ENCODE measurements at places on chromosomes 7 and 10.

GRCh38 chr7:143002106-143002505 is 24.8 kb downstream of the OR9A2 start:
- DNase-seq: no peak

DNA sequence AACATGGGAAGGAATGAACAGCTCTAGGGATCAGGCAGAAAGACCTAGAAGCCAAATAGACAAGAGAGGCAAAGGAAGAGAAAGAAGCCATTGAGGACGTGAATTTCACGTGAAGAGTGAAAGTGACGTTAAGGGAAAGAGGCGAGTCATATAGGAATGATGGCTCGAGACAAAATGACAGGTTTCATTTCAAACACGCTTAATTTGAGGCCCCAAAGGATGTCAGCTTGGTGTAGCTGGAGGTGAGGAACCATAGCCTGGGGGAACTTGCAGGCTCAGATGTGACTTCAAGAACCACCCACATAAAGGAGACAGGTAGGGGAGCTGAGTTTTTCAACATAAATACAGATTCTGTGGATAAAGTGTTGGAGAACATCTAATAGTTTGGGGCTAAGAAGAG is 84.3 kb upstream of the ATP6V0A4 start:
- DNase-seq: no peak

- DNase-seq: no peak
Observed at GRCh38 chr7:66586181-66586580, 42.5 kb upstream of the KCTD7 start.

DNA sequence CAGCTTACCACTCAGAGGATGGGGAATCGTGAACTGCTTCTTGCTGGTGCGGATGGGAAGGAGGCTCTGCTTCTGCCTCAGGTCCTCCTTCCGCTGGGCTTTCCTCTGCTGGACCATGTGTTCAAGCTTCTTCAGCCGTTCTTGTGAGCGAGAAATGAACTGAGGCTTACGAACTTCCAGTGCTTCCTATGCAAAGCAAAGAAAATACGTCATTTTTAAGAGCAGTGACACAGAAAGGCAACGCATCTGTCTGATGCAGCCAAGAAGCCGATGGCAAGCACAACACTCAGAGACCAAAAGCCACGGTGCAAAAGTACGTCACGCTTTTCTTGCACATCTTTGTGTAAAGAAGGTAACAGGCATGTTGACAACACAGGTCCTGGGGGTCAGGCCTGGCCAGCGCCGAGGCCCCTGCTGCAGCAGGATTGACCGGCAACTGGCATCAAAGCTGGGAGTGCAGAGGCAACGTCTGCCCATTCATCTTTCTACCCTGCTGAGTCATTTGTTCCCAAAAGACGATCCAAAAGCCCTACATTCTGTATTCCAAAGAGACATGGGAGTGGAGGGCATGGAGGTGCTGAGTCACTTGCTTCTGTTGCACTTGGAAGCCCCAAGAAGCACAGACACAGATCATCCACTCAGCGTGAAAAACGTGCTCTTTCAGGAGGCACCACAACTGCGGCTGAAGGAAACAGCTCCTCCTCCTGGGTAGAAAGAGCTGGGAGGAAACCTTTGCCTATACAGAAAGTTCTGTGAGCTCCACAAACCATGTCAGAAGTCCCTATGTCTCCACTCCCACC is 71.0 kb upstream of the ADAM12 start:
- DNase-seq: no peak

GRCh38 chr7:157047148-157047547 is 36.7 kb upstream of the MNX1 start:
- no peak for DNase-seq

DNA sequence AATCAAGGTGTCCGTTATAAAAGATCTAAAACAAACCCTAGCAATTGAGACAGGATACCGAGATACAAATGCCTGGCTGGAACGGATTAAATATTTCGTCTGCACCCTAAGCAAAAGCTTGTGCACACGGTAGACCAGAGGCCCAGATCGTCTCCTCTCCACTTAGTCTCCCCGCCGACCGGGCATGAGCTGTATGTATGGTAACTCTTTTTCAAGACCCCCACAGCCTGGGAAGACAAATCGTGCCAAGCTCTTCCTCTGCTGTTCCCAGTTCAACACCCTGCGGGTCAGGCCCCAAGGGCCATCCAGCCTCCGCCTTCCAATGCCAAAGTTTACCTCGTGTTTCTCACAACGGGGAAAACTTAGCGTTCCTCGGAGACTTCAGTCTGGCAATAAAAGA is 285.7 kb upstream of the GALNT17 start:
- no peak for DNase-seq

- DNase-seq: no peak
Observed at GRCh38 chr7:11792166-11792565, 39.8 kb downstream of the THSD7A start.

- DNase-seq: no peak
Observed at GRCh38 chr7:147984265-147984664, 606.3 kb upstream of the C7orf33 start.

DNA sequence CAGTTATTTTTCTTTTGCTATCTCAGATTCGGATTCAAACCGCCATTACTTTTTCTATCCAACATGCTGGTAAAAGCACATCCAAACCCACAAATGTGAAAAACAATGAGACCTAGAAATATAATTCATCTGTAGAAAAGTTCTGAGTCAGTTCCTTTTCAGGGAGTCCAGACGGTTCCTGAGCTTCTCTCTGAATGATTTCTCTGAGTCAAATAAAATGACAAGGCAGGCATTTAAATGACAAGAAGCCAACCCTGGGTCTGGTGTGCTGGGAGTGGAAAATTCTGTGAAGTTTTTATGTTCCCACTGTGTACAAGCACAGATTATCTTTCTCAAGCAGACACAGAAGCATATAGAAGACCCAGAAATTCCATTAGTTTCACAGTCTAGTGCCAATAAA is 96.3 kb upstream of the ANKRD1 start:
- DNase-seq: no peak

DNA sequence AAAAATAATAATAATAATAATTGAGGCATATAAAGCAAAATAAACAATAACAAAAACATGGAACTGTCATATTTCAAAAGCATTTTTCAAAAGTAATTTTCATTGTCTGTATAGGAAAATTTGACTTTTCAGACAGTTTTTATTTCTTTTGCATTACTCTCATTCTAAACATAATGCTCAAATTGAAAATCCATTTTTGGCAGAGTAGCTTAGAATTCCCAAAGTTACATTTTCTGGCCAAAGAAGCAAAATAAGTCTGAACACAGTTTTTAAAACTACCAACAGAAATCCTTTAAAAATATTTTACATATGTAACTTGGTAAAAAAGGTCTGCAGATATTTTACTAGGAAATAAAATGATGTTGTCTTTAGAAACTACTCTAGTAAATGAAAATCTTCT is 535.4 kb downstream of the ANKRD7 start:
- DNase-seq: no peak

- no peak for DNase-seq
Observed at GRCh38 chr7:104267701-104268368, 60.0 kb upstream of the ORC5 start.

- DNase-seq: no peak
Observed at GRCh38 chr10:14429043-14429700, 98.4 kb upstream of the FRMD4A start.

DNA sequence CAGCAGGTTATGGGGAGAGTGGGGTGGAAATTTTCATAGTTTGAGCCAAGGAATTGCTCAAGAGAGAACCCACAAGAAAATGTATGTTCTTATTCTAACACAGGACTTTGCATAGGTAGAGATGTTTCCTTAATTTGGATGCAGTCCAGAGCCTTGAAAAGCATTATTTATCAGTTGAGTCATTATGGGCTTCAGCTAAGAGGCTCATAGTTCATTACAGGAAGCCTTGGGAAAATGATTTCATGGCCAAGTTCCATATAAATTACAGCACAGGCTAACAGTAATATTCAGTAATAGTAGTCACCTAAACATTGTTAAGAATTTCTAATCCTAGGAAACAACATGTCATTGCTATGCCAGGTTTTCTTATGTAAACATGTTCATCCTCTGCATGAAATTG is 131.1 kb upstream of the PTPRZ1 start:
- DNase-seq: no peak

DNA sequence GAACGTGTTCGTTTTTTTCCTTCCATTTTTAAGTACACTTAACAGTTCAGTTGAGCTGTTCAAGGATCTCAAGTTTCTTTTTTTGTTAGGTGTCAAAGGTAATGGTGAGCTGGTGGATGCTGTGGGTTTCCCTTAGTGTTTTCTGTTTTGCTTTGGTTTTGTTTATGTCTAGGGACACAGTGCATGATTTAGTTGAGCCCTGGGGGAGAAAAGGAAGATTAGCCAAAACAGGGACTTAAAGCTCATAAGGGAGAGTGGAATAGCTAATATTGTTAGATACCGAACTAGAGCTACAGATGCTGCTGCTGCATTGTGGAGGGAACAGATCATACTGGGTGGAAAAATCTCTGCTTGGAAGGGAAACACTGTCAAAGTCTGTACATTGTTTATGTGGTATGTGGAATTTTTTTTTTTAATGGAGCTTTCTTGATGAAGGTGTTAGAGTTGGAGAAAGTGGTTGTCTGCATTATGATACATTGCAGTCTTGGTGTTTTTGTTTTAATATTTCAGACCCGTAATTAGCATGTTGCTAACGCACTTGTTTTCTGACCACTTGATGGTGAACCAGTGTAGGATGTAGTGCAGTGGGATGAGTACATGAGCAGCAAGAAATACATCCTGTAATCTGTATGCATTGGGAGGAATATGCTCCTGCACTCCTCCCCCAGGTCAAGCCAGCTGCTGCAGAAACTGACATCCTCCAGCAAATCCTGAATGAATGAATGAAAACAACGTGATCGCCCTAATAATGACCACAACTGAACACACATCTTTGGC is 2.1 kb downstream of the GLCCI1 start:
- DNase-seq: no peak

- DNase-seq: no peak
Observed at GRCh38 chr7:101565601-101566209, 63.4 kb downstream of the MYL10 start.

GRCh38 chr10:34864149-34865067 is 49.3 kb upstream of the PARD3 start:
- DNase-seq: no peak

DNA sequence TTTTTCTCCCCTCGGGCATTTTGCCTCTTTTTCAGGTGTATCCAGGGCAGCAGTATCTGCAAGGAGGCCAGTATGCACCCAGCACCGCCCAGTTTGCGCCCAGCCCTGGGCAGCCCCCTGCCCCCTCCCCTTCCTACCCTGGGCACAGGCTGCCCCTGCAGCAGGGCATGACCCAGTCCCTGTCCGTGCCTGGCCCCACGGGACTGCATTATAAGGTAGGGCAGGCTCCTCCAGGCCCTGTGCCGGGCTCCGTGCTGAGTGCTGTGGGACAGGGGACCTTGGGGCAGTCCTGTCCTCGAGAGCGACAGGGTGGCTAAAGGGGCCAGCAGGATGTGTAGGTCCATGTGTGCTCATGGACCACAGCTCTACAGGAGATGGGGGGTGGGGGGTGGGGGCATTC is 10.6 kb downstream of the ZMIZ2 start:
- DNase-seq: no peak

GRCh38 chr10:107767185-107767584 is 602.7 kb upstream of the SORCS1 start:
- no peak for DNase-seq

GRCh38 chr7:1015196-1016121 is 28.9 kb upstream of the GPR146 start:
- no peak for DNase-seq

GRCh38 chr7:12927635-12928434 is 240.4 kb downstream of the ARL4A start:
- no peak for DNase-seq

DNA sequence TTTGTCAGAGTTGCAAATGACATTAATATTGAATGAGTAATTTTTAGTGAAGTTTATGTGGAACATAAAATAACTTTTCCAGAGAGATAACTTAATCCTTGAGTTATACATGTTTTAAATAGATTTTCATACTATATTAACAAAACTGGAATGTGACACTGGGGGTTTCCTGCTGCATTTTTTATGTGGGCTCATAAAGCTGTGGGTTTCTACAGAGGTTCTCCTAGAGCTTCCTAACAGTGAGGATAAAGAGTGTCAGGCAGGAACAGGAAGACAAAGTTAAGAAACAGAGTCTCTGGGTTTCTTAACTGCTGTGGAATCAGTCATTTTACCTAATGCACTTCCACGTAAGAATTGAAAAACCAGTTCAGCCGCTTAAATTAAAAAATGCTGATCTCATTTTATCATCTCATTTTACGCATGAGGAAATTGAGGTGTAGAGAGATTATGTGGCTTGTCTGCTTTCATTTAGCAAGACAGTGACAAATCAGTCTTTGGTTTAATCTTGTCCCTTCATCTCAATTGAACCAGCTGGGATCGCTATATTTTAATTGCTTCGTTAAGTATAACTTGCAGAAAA is 5.0 kb downstream of the CD36 start:
- DNase-seq: no peak

DNA sequence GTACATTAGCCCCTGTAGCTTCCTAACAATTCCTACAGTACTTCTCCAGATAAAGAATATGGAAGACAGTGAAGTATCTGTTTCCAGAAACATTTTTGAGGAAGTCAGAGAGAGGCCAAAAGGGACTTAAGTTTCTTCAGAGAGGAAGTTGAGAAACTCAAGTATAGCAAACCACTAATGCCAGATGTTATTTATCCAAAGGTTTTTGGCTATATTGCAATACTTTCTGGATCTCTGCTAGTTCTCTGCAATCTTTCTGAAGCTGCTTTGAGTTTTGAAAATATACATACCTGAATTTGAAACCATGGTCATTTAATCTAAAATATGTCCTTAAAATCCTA is 64.7 kb downstream of the BICC1 start:
- no peak for DNase-seq

DNA sequence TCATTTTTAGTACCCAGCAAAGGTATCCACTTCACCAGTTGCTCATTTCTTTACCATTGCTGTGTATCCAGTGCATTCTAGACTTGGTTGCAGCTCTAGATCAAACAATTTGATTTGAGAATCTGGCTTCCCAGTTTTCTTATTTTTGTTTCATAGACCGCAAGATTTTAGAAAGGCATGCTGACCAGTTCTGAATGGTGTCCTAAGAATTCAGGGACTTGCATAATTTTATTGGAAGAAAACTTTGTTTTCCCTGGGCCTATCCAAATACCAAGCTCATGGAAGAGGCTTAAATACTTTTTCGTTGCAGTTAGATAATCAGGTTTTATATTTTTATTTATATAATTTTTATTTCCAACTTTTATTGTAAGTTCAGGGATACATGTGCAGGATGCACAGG is 58.3 kb downstream of the BICC1 start:
- DNase-seq: no peak

All from stimulated activated naive CD8-positive, alpha-beta T cell treated with anti-CD3 and anti-CD28 coated beads, Interleukin-15, amount 100 ng/mL, for 72 hours (primary cell).